Panc1 (cell line): ENCODE measurements at places on chromosomes 11 and 22.

DNA sequence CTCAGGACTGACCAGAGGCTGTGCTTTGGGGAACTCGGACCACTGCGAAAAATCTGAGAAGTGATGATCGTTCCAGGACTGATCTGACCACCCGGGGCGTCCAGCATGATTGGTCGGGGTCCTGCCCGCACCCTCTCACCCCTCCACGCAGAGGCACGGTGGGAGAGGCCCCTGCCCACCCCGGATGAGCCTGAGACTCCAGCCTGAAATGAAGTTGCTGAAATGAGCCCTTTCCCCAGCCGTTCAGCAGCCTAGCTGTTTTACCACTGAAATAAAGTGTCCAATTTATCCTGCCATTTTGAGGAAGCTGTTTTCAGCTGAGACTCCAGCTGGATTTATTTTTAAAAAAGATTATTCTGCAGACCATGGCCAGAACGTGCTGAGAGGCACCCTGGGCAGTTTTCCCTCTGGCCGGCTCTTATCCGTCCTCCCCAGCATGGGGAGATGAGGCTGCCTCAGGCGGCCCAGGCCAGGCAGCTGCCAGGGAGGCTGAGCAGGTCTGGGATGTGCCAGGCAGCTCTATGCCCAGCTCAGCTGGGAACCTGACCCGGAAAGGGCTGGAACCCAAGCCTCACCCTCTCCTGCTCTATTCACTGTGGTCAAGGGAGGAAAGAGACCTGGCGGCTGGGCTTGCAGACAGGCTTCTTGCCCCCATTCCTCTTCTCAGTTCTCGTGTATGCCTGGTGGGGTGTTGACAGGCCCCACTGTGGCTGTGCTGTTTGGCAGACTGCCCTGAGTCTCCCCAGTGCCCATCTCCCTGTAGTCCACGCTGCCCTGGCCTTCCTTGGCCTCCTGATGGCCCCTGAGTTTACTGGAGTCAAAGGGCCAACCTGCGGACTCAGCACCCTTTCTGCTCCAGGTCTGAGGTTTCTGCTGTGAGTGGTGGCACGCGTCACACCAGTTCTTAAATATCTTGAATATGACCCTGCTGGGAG lies 161.0 kb upstream of the B3GAT1 start:
- no peak for DNase-seq

DNA sequence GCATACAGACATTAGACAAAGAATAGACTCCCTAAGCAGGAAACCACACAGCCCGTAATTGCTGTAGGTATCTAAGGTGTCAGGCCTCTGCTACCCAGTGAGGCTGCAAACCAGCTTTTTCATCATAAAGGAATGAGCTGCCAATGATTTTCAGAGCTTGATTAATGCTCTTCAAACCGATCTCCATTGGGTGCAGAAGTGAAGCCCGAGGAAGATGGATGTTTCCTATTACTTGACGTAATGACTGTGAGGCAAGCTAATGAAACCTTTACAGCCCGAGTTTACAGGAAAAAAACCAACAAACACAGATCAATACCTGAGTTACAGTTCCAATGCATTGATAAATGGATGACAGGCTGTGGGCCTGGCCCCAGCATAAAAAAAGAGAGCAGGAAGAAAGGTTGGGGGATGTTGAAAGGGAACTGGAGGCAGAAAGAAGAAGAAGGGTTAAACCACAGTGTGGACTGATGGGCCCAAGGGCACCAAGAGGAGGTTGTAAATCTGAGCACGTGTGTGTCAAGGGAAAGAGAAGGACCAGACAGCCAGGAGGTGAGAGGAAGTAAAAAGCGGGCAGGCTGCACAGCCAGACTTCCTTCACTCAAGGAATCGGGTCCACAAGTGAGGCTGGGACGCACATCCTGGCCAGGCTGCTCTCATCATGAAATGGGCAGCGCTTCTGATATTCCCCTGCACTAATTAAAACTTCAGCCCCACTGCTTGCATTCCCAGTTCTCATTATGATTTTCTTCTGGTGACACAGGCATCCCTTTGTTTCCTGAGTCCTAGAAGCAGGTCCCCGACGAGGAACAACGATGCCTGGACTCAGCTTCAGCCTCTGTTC lies 70.6 kb upstream of the NTM start:
- no peak for DNase-seq

DNA sequence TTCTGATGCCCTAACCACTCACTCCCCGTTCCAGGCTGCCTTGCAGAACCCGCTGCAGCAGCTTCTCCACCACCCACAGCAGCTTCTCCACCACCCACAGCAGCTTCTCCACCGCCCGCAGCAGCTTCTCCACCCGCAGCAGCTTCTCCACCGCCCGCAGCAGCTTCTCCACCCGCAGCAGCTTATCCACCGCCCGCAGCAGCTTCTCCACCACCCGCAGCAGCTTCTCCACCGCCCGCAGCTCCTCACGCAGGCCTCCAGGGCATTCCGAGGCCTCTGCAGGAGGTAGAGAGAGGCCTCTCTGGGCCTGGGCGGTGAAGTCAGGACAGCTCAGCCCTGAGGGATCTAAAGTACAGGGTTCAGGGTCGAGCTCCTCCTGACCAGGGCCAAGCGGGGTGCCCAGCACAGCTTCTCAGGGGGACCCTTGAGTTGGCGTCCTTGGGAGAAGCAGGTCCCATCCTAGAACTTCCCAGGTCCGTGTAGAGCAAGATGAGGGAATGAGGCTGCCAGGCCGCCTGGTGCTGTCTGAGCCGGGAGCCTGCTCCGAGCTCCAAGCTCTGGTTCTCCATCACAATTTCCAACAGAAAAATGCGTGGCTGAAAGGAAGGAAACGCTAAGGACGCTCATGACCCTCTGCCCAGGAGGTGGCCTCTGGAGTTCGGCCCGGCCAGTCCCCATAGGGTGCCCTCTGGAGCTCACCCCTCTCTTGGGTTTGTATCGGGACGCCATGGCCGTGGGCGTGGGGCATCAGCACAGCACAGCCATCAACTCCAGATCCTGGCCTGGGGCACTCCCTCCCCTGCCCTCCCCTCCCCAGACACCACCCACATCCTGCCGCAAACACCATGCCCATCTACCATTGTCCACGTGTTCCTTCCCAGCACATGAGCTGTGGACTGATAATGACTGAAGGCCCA lies 528.6 kb downstream of the BRD1 start:
- no peak for DNase-seq

- DNase-seq = no peak
Measured at GRCh38 chr11:64633555-64634159, 42.6 kb downstream of the SLC22A12 start.

GRCh38 chr11:123431619-123432018 lies 1.6 kb downstream of the GRAMD1B start:
- DNase-seq = no peak
